Vagina (tissue), 2 donors: ENCODE measurements at places on chromosomes 2 and 18.

GRCh38 chr2:46487667-46488335, 8.4 kb downstream of the TMEM247 start:
- DNase-seq, result peak; percentile 95

DNA sequence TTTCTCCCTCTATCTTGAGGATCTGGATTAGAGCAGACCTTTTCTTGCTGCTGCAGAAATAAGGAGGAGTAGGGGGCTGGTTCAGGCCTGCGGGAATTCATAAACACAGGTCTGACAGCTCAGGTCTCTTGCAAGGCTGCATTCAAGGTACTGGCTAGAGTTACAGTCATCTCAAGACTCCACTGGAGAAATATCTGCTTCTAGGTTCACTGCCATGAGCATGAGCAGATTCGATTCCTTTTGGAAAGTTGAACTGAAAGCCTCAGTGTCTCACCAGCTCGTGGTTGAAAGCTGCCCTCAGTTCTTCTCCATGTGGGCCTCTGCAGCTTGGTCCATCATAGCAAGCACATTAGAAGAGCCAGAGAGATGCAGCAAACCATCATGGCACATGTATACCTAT, 124.4 kb upstream of the SETBP1 start:
- DNase-seq, result no peak

- no peak for DNase-seq
Observed at GRCh38 chr2:57552885-57553284, 493.7 kb upstream of the VRK2 start.

DNA sequence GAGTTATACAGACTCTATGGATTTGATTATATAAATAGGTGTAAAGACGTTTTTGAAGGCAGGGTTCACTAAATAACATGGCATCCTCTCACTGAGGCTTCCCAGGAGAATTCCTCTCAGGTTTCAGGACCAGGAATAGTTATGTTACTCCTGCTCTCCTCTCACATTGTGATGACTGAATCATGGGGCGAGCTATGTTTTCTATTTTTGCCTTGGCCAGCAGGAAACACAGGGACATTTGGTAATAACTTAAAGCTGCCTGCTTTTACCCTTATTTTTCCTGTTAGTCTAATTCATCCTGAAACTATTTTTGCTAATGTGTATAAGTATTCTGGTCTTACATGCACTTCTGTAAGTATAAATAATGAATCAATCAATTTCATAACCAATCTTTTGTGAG, 115.3 kb upstream of the ITGB6 start:
- no peak for DNase-seq

DNA sequence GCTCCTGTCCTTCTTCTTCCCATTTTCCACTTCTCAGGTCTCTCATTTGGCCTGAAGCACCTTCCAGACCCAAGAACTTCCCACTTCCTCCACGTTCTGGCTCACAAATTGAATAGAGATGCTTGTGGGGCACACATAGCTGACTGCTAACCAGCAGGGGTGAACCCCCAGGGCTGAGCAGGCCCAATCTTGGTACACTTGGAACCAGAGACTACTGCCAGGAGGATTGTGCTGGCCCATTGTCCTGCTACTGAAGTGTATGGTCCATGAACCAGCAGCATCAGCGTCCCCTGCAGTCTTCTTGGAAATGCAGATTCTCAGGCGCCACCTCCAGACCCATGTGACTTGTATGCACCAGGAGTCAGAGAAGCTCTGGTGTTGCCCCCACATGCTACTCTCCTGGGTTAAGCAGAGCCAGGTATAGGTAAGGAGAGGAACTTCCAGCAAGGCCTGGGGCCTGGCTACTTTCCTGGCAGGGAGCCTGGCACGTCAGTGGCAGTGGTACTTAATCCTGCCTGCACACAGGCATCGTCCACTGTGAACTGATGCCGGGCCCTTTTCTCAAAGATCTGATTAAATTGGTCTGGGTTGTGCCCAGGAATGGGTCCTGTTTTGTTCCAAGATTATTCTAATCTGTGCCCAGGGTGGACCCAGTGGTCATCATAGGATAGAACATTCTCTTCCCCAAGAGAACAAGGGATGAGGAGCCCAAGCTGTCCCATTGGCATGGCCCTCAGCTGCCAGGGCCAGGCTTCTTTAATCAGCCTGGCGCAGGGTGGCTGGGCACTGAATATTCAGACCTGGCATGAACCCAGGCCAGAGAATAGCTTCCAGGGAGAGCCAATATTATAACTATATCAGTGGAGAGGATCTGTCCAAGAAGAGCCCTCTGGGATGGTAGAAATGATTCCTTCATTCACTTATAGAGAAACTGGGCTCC, 248.7 kb downstream of the SOX11 start:
- DNase-seq, result no peak
